ENCODE measurements at places on chromosomes 3 and 15.
A peak's percentile ranks its signal among the peaks of the same experiment; 100 is the strongest.

- no peak for DNase-seq
These were observed 40.5 kb downstream of the DPPA2 start for GRCh38 chr3:109275702-109276293.

DNA sequence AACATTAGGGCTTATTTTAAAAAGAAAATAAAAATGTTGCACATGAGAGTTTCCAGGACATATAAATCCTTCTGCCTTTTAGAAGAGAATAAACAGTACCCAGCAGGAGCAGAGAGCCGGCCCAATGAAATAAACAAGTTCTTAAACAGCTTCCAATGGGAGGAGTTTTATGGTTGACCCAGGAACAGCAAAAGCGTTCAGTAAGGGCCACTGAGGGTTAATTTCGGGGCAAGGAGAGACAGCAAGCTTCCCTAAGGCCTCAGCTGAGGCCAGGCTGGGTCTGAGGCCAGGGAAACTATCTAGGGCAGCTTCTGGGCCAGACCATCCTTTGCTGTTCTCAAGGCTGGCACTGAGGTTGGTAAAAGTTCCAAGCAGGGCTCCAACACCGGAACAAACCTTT, 3.4 kb downstream of the PDZRN3 start:
- DNase-seq, result no peak

- DNase-seq, result peak; percentile 60
These were observed 118.6 kb downstream of the ANO10 start for GRCh38 chr3:43503067-43503728.

DNA sequence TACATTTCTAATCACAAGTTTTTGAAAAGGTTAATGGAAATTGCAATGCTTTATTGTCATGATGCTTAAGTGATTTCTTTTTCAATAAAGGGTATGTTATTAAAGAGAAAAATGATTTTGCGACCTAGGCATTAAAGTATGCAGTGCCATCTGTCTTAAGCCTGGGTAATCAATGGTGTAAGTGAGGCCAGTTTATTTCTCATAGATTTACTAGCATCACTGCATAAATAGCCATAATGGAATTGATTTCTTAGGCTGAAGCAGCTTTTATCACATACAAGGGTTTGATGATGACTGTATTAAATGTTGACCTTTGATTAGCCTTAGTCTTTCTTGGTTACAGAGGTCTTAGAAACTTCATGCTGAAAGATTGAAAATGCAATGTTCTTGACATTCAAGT, 347.4 kb downstream of the FEZF2 start:
- DNase-seq, result no peak

- no peak for DNase-seq
These were observed 356.4 kb upstream of the RASGRP1 start for GRCh38 chr15:38920966-38921365.

DNA sequence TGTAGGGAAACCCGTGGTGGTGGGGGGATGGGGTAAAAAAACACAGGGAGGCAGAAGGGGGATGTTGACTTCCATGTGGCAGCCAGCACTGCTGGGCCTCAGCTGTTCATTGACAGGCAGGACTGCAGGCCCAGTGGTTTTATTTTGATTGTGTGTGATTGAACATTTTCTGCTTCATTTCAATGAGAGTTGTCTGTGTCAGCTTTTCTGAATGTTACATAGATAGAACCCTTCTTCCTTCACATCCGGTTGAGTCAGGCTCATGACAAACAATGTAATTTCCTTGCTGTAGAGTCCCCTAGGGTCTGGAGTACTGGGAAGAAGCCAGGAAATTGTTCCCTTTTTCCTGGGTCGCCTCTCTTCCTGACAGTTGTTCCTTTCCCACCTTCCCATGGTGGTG, 8.2 kb upstream of the RPP25 start:
- DNase-seq, result no peak

- no peak for DNase-seq
These were observed 226.6 kb upstream of the ROBO1 start for GRCh38 chr3:79994397-79994796.

DNA sequence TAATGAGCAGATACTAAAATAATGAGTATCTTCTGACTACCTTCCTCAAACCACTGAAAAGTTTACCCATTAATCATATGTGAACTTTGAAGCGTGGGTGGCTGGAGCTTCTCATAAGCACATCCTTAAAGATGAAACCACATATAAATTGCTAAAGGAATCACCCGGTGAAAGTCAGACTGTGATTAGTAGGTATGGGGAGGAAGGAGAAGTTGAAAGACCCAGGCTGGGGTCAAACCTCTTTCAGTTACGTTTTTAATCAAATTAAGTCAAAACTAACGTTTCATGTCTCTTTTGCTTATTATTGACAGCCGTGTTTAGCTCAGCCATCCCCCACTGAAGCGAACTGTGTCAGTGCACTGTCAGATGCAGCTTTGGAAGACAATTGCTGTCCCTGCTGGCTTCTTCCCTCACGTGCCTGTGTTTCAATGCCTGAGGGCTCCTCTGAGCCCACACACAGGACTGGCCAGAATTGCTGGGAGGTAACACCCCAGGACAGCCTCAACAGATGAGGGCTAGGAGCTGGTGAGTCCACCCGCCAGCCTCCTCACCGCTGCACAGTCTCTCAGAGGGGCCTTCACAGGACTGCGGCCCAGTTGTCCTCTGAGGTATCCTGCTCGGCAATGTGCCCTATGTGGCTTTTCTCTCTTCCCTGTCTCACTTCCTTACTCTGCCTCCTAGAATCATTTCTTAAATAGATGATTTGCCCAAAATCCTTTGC, 29.3 kb upstream of the SH3BP5 start:
- DNase-seq, result no peak

DNA sequence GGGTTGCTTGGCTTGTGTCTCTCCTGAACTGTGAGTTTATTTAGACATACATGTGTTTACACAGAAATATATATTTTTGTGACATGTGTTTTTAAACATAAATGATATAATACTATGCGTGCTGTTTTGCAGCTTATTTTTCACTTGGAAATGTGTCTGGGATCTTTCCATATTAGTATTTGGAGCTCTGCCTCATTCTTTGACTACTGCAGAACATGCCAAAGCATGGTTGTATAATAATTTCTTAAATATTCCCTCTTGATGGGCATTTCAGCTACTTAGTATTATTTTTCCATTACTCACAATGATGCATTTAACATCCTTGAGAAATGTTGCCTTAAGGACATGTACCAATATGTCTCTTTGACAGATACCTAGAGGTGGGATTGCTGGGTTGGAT, 19.5 kb downstream of the ANAPC13 start:
- DNase-seq, result no peak

- no peak for DNase-seq
These were observed 20.9 kb downstream of the ST3GAL6 start for GRCh38 chr3:98784042-98784441.

DNA sequence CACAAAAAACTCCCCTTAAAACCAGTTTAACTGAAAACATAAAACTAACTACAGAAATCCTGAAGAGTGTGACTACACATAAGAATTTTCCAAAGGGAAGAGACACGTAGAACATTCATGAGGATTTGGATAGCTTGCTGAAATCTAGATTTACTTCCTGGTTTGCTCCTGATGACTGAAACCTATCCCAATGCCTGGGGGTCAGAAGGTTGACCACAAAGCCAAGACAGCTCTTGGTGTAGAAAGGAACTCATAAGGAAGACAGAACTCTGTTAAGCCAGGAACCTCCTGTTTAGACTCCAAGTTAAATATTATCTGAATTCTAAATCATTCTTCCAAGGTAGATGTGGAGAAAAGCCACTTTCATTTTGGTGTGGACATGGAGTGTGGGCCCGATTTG, 92.8 kb downstream of the TFG start:
- DNase-seq, result no peak

DNA sequence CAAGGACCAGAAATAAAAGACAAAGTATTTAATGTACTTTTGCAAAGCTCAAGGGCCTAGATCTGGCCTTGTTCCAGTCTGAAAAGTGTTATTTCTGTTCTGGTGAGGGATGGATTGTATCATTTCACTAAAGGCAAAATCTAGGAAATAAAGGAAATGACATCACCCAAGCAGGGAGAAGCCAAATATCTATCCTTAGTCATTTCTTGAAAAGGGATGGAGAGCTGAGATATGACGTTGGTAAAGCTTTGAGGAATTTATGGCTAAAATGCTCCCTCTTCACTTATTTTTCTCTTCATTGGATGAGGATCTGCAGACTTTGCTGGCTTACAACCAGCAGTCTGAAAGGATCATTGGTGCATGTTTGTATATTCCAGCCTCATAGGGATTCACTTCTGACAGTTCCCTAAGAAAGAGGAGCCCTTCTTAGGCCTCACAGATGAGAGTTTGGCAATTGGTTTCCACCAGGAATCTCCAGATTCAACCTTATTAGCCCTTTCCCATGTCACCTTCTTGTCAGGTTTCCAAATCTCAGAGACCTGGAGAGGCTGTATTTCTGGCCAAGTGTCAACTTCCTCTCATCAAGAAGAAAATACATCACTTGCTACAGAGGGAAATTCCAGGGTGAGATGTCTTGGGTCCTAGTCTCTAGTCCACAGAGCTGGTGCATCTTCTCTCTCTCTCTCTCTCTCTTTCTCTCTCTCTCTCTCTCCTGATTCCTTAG, 93.7 kb upstream of the BOC start:
- no peak for DNase-seq

DNA sequence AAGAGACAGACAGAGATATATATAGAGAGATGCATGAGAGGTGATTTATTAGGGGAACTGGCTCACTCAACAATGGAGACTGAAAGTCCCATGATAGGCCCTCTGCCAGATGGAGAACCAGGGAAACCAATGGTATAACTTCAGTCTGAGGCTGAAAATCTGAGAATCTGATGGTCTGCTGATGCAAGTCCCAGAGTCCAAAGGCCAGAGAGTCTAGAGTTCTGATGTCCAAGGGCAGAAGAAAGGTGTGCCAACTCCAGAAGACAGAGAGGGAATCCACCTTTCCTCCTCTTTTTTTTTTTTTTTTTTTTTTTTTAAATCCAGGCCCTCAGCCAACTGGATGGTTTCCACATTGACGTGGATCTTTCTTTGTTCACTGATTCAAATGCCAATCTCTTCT, 197.9 kb upstream of the MEIS2 start:
- no peak for DNase-seq

DNA sequence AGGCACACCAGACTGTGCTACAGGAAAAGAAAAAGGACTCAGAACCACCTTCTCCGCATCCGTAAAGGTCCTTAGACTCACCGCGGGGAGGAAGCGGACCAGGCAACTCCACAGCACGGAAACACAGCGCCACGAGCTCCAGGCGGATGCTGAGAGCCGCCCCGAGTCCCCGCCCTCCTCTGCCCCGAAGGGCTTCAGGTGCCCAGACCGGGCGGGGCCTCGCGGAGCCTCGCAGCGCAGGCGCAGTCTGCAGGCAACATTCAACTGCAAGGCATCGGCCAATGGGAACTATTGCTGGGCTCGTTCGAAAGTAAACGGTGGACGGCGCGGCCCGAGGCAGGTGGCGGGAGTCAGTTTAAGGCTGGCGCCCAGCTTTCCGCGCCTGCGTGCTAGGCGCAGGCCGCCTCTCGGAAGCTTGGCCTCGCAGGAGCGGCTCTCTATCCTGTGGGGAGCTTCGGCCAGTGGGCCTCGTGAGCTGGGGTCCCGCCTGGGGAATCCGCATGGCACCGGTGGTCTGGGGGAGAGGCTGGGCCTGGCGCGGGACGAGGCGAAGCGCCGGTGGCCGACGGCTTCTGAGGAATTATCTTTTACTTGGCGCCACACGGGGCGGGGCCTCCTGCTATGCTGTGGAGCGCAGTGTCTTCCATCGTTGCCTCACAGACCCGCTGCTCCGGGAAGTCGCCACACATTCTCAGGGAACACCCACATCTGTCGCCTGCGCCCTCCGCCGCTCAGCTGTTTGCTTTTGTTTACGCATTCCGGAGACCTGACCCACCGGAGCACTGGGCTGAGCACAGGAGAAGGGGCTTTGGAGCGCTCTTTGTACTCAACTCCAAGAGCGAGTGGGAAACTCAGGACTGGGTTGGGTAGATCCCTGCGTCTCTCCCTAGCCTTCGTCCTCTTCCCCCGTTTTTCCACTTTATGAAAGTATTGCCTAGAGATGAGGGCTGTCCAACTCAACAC, at the start of gene TRIM59:
Gene TRIM59, minus strand, starts transcription at position 151 of the 963 bp plus-strand sequence. CDS start 10,603 bp downstream, outside the sequence.
- DNase-seq, result peak; percentile 93

- no peak for DNase-seq
These were observed 201.2 kb downstream of the FAM43A start for GRCh38 chr3:194886836-194887235.

DNA sequence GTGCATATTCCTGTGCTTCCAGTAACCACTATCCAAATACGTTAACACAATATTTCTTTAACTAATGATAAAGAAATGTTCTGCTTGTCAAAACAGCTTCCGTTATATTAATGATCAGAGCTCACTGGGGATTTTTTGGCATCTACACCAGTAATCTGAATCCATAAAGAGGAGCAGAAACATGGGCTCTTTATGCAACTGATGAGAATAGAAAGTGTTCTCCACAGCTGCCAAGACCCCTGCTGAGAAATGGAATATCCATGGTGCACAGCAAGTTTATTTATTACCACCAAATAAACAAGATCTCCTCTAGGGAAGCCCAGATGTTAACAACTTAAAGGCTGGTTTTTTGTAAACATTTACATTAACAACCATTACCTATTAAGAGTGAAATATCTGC, 54.5 kb downstream of the ALDH1A2 start:
- DNase-seq, result no peak

- DNase-seq, result no peak
These were observed 101.5 kb downstream of the PTPRG start for GRCh38 chr3:61662861-61663260.

GRCh38 chr15:68739390-68740080, 81.2 kb downstream of the ANP32A start:
- DNase-seq, result no peak

DNA sequence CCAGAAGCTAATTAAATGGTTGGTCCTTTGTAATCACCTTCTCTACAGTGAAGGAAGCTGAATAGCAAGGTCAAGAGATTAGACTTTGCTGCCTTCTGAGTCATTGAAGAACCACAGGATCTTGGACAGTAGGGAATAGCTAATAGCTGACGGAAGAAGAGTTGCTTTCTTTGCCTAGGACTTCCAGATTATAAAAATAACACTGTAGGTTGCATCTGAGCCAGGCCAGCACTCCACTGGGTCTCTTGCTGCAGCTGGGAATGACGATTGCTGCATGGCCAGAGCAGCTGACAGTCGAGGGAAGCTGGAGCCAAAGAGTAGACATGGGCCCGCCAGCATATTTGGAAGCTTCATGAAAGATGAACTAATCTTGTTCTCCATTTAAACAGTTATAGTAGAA, 81.5 kb upstream of the KCNMB2 start:
- DNase-seq, result no peak

- DNase-seq, result no peak
These were observed 23.1 kb downstream of the CCNL1 start for GRCh38 chr3:157136647-157137387.

- no peak for DNase-seq
These were observed 147.4 kb downstream of the ATP10A start for GRCh38 chr15:25715536-25716413.

- no peak for DNase-seq
These were observed 84.7 kb downstream of the LINGO1 start for GRCh38 chr15:77547801-77548588.

DNA sequence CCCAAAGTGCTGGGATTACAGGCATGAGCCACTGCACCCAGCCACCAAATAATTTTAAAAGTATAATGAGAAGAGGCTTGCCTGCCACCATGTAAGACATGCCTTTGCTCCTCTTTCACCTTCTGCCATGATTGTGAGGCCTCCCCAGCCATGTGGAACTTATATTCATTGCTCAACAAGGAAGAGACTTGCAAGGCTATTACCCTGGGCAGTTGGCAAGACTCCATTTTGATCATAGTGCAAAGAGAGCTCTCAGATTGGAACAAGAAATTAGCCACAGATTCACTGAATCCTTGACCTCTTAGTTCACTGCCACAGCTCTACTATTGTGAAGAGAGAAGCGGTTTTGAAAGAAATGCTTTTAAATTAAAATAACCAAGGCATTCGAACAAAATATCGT, 6.1 kb downstream of the SCAP start:
- no peak for DNase-seq

- no peak for DNase-seq
These were observed 96.1 kb downstream of the RSRC1 start for GRCh38 chr3:158205994-158206393.

Data from CD4-positive, alpha-beta memory T cell (primary cell).